ENCODE measurements at places on chromosomes 5 and 9.

- DNase-seq: no peak
These were observed 8.7 kb downstream of the PHF19 start for GRCh38 chr9:120868339-120868675.

DNA sequence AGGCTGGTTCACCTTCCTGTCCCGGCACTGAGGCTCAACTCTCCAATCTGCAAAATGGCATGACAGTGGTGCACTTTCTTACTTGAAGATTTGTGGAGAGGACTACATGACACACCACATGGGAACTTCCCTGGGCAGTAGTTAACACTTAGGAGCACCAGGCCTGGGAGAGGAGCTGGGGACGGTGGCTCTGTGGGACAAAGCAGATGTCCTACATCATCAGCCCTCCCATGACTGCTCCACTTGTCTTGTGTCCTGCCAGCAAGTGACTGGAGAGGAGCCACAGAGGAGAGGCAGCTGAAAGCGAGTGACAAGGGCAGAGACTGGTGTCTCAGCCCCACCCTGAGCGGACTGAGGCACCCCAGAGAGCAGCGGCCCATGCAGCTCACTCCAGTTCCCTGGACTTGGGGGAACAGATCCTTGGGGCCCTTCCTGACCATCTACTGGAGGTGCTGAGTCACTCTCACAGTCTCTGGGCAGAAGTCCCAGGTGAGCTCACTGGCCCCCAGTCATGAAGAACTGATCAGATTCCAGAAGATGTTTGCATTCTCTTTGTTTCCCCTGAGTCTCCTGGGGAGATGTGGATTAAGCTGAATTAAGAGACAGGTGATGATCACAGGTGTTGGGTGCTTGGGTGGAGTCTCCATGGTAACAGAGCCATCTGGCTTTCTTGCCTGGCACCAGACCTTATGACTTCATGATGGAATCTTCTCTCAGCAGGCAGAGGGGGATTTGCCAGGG is 13.2 kb upstream of the SLC25A48 start:
- DNase-seq: no peak

DNA sequence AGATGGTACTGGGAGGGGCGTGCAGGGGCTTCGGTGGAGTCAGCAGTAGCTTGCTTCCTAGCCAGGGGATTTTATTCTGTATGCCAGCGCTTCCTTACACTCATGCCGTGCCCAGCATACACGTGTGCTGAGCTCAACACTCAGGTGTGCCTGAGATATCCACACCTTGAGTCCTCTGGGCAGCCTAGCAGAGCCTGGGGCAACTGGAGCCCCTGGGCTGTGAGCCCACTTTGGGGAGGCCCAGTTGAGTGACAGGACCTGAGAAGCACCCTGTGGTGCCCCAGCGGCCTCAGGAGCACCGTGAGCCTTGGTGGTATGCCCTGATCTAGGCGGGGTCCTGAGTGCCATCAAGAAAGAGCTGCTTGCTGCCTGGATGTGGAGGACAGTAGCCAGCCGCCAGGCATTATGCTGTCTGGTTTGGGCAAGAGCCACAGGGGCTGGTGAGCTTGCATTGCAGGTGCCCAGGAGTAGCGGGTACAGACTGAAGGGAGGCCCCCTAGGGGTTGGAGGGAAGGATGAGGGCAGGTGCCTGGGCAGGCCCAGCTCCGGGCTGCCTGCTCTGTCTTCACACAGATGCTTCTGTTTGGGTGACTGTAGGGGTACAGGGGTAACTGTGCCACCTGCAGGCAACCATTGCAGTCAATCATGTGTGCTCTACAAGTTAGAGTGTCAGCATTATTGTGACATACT is 42.9 kb downstream of the BNIP1 start:
- no peak for DNase-seq

GRCh38 chr5:102277144-102277543 is 18.9 kb downstream of the SLCO4C1 start:
- DNase-seq: no peak

DNA sequence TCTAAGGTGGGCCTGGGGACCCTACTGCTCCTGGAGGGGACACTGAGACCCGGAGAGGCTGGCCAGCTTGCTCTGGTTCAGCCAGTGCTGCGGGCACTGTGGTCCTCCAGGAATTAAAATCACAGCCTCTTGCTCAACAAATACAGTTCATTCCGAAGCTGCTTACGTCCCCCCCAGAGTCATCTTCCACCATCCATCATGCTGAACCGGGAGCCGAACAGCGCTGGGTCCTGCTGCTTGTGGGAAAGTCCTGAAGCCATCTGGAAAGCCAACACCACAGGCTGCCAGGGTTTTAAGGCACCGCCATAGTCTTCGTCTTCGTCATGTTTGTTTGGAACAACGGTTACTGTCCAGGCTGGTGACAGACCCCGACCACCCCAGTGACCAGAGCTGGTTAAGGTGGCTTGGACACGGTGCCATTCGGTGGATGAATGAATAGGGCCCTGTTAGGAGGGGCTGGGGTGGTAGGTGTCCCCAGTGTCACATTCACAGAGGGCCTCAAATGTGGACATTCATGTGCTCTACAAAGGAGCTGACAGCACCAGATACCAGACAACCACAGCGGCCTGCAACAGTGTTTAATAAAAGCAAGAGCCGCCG is 81.6 kb upstream of the PHYKPL start:
- DNase-seq: no peak

DNA sequence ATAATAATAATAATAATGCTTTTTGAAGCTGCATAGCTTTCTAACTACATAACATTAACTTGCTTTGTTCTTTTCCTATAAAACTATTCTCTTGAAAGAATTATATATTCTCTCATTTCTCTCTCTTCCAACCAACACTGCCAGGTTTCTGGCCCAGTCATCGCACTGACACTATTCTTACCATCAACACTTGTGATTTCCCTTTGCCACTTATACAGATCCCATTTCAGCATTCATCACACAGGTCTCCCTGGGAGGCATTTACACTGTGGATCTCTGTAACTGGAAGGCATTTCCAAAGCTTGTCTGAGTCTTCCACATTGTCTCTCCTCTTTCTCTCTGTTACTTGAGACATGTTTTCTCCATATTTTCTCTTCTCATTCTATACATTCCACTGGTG is 777.8 kb upstream of the ACO1 start:
- DNase-seq: no peak

DNA sequence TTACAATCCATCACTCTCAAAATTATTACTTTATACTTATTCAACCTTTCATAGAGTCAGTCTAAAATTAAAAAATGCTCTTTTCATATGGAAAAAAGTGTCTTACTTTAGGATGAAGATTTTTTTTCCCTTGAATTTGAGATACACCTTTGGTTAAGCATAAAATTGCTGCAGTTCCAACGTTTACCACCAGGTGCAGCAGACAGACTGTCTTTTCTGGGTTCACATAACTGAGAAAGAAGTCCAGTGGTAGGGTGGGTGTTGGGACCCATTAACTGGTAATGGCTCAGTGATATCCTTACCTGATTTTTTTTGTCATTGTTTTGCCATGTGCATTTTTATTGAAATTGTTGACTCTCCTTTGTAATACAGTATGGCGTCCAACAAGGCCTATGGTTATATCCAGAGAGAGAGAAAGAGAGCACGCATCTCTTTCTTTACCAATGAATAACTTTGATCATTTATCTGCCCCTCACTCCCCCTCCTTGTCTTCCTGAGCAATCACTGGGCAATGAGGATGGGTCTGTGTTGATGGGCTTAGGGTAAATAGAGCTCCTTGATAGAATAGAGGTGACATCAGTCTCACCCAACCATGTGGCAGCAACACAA is 98.4 kb downstream of the FBXL7 start:
- DNase-seq: no peak
